ENCODE measurements at places on chromosomes 5 and 9.

DNA sequence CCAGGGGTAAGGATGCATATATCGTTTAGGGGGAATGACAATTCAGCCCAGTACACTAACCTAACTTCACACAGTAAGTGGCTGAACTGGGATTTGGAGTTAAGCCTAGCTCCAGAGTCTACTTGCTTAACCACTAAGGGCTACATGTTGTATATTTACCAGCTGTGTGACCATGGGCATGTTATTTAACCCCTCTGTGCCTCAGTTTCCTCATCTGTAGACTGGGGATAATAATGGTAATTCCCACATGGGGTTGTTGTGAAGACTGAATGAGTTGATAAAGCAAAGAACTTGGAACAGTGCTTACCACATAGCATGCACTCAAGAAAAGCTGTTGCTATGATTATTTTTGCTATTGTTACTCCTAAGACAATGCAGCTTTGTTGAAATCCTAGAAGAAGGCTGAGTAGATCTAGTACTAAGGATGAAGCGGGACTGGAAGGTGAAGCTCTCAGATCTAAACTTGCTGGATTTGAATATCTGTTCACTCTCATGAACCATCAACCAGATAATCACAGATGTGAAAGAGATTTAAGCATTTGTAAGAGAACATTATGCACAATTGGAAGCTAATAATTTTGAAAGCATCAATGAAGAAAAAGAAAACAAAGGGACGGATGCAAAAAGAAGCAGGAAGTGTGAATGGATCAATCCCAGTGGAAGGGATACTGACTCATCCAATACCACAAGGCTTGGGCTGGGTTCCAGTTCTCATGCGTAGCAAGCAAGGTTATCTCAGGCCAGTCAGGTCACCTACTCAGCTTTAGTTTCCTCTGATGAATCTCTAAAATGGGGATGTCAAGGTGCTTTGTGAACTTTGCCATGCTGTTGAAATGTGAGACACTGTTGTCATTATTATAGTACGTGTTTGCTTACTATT lies 78.5 kb upstream of the TBC1D2 start:
- DNase-seq, result no peak

DNA sequence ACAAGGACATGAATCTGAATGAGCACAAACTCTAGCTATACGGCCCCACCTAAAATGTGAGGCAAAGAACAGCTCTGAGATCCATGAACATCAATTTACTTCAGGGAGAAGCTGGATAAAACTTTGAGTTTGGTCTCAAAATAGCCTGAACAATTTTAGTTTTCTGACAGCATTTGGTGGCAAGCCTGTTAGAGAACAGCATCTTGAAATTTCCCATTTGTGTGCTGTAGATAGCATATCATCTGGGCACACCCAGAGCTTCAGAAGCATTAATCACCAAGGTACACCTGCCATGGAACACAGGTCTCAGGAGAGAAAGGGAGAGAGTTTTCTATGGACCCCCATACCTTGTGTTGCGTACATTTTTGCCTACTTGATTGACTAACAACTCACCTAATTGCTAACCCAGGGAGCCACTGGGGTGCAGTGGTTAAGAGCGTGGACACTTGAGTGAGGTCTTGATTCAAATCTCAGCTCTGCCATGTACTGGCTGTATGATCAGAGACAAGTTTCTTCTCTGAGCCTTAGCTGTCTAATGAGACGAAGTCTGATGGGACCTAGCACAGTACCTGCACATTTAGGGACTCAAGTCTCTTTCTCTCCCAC lies 264.9 kb downstream of the PIK3R1 start:
- no peak for DNase-seq

DNA sequence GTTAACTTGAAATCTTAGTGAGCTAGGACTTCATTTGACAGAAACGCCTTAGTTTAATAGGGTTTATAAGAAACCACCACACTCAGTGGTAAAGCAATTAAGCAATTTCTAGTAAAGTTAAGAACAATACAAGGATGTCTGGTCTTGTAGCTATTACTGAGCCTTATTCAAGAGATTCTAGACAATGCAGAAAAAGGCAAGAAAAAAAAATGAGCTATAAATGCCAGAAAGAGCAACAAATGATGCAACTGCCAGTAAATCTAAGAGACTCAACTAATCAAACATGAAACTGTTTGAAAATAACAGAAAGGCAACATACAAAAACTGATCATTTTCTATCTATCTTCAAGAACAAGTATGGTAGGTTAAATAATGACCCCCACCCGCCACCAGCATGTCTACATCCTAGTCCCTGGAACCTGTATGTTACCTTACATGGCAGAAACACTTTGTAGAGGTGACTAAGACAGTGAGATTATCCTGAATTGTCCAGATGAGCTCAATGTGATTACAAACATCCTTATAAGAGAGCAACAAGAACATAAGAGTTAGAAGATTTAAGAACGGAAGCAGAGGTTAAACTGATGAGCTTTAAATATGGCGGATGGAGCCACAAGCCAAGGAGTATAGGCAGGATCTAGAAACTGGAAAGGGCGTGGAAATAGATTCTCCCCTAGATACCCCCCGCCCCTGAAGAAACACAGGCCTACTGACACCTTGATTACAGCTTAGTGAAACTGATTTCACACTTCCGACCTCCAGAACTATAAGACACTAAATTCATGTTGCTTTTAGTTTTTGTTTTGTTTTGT lies 93.0 kb downstream of the SUSD1 start:
- DNase-seq, result no peak

DNA sequence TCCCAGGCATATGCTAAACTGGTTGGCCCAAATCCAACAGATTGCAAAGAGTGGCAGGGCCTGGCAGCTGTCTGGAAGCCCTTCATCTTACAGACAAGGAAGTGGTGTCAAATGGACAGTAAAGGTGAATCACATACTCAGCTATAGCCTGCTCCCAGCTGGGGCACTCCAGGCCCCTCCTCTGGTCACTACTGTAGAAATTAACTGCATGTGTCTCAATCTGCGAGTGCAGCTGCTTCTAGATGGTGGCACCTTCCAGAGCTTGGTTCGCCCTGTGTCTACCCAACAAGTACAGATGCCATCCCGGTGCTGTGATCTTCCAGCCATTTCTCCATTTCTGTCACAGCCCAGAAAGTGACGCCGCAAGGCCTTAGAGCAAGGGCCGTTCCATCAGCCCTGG lies 50.2 kb downstream of the OTULIN start:
- no peak for DNase-seq

- no peak for DNase-seq
Observed at GRCh38 chr5:168072665-168073064, 218.8 kb upstream of the WWC1 start.

DNA sequence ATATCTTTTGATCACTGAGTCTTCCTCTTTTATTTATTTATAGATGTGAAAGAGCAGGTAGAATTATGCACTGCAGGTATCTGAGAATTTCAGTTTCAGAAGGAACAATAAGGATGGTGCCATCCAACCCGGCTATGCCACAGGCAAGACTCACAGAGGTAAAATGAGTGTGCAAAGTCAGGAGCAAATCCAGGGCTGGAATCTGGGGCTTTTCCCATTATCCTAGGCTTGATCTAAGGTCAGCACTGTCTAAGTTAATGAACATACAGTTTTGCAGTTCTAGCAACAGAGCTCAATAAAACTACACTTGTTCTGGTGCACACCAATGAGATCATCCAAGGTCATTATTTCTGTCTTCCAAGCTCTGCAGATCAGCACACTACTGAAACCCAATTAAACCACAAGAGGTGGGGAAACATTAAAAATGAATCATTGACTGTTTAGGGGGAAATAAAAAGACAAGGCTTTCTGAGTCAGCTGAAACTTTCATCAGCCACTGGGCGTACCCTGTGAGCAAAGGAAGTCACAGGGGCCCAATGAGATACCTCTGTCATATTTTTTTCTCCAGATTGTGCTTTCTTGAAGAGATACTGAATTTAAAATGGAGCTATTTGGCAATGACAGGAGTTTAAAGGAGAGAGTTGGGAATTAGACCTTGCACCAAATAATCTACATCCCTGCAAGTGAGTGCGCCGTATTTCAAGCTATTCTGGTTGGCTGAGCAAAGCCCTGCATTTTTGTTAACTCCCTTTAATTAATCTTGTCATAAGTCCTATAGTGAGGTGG lies 662.2 kb upstream of the ZNF608 start:
- DNase-seq, result no peak

- DNase-seq, result no peak
Observed at GRCh38 chr9:111632060-111632459, 926 bp downstream of the DNAJC25 start.

- peak; percentile 7 for DNase-seq
Observed at GRCh38 chr9:96618209-96619123, 1.2 kb downstream of the CDC14B start.

DNA sequence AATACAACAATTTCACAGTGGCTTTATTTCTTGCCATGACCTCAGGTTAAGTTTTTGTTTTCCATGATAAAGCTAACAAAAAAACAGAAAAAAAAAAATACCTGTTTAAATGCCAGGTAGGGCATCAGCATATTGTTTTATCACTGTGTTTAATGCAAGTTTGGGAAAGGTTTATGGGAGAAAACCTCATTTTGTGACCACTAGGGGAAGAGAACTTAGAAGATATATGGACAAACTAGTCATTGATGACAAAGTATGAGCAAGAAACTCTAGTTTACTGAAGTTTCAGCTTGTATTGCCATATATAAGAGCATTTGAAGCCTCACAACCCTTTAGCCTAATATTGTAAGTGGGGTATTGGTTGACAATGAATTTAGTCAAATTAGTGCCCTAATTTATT lies 1431.4 kb upstream of the CDH18 start:
- no peak for DNase-seq

GRCh38 chr9:2177121-2177520 lies 162.0 kb downstream of the SMARCA2 start:
- DNase-seq, result no peak

DNA sequence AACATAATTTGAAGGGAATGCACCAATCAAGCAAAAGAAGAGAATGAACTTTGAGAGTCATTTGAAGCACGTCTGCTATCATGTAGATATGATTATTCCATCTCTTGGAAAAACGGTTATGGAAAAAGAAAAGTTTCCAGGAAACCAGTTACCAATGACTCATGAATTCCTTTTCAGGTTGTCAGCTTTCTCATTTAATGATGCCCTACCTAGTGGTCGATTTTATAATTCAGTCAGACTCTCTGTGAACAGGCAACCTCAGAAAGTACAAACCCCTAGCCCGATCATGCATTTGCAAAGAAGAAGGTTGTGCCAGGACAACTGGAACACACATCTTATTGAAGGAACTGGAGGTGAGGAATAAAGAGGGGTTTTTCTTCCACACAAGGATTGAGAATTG lies 355.1 kb upstream of the GRIA1 start:
- no peak for DNase-seq

- no peak for DNase-seq
Observed at GRCh38 chr9:118570066-118570465, 799.2 kb downstream of the BRINP1 start.

DNA sequence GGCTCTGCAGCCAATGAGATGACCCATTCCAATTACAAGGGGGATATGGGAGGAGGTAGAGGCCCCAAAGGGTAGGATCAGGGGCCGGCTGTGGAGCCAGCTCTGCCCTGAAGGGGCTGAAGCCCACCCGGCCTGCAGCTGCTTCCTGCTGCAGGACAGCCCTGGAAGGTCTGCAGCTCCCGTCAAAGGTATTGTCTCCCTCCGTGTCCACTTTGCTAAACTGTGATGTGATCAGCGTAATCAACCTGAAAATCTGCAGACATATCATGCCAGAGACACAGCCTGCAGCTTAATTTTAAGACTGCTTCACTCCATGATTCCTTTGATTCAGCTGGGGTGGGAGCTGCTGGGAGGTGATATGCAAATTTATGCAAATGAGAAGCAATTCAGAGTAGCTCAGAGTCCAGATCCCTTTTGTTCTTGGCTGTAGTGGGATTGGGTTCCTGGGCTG lies 90.7 kb downstream of the GADD45G start:
- no peak for DNase-seq

GRCh38 chr5:121029536-121030245 lies 565.6 kb downstream of the PRR16 start:
- DNase-seq, result no peak

- no peak for DNase-seq
Observed at GRCh38 chr9:35353731-35354365, 136.1 kb upstream of the RUSC2 start.

DNA sequence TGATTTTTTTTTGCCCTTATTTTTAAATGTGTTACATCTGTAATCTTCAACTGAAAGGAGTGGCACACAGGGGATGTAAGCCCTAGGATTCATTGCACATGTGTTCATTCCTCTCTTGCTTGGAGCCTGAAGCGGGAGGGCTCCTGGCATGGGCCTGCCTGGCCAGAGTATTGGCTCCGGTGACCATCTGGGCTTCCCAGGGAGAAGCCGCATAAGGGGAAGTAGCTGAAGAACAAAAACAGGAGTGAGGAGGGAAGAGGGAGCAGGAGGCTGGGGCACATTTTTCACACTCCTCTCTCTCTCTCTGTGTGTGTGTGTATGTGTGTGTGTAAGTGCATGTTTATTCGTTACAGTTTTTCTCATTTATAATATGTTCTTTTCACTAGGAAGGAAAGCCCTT lies 269.9 kb downstream of the PRR16 start:
- no peak for DNase-seq

- no peak for DNase-seq
Observed at GRCh38 chr5:153096381-153096780, 394.1 kb upstream of the GRIA1 start.

DNA sequence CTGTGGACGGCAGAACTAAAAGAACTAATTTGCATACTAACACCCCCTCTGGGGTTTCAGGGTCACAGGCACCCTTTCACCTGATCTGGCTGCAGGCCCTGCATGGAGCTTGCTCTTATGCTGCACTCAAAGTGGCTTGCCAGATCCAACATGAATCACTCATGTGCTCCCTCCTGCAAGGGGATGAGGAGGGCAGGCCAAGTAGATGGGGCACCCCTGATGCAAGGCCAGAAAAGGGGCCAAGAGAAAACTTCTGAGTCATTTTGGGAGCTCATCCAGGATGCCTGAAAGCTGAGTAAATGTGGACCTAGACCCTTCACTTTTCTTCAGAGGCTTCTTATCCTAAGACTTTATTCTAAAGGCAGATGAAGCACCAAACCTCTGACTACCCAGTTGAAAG lies 558.5 kb upstream of the PTGER4 start:
- DNase-seq, result no peak

GRCh38 chr9:87086221-87086818 lies 139.0 kb upstream of the GAS1 start:
- DNase-seq, result no peak

DNA sequence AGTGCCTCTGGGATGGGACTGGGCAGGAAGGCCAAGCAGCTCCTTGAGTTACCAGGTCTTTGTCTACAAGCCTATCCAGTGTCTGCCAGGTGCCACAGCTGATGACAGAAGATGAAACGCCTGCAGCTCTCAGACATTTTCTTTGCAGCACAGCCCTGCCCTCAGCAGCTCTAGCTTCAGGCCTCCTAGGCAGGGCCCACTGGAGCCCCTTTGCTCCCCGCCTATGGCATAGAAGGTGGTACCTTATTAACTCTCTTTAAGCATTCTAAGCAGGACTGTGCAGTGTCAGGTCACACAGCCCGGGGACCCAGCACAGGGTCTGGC lies 1.3 kb upstream of the SKP1 start:
- no peak for DNase-seq

GRCh38 chr5:165457859-165458481 lies 1952.6 kb downstream of the MAT2B start:
- DNase-seq, result no peak

- no peak for DNase-seq
Observed at GRCh38 chr9:128382261-128382660, 11.1 kb downstream of the URM1 start.

GRCh38 chr9:134134949-134135342 lies 936 bp upstream of the WDR5 start:
- DNase-seq, result no peak
